Foreskin keratinocyte (primary cell): ENCODE measurements at places on chromosomes 4 and X. TPM values are rescaled to one million over a fixed set of nuclear protein-coding genes. Genes with fewer than 3 reads are reported as not detected.
A peak's percentile ranks its signal among the peaks of the same experiment; 100 is the strongest.

DNA sequence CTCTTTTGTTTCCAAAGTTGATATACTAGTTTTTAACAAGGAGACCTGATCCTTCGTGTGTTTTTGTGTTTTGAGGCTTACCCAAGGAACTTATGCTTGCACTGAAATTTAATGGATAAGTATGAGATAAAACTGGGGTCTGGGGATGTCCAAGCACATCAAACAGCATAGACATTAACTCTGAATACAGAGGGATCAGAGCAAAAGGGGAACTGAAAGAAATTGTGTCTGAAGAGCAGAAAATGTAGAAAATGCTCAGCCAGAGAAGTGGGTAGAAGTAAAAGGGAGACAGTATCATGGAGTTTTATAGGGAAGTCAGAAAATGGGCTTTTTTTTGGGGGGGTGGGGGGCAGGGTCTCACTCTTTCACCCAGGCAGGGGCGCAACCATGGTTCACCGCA, 695.4 kb downstream of the ARAP2 start:
- DNase-seq = no peak

GRCh38 chr4:103091601-103092223, 7.9 kb downstream of the BDH2 start:
- DNase-seq = peak; percentile 17

DNA sequence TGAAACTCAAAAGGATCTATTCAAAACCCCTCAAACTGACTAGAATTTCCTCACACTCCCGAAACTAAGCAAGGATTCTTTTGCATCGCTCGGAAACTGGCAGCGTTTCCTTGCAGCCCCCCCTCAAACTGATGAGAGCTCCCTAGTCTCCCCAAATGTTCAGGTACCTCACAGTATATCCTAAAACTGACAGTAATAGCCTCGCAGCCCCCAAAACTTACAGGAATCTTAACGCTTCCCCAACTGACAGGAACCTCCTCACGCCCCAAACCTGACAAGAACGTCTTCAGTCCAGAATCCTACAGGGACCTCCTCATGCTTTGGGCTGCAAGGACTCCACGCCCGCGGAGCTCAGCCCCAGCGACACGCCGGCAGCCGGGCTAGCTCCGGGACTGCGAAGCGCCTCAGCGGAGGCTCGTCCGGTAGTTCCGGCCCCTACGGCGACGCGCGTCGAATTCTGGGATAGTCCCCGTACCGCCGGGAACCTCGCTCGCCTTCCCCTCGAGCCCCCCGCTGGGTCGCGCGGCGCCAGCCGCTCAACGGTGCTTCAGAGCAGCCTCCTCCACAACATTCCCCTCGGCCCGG, 640 bp downstream of the PHF8 start:
- DNase-seq = no peak

- no peak for DNase-seq
Measured at GRCh38 chrX:92260102-92260501, 480.9 kb downstream of the PCDH11X start.

- peak; percentile 80 for DNase-seq
Measured at GRCh38 chr4:28228561-28229491, 1368.2 kb downstream of the STIM2 start.

GRCh38 chr4:6296026-6296425, 26.4 kb downstream of the WFS1 start:
- no peak for DNase-seq

DNA sequence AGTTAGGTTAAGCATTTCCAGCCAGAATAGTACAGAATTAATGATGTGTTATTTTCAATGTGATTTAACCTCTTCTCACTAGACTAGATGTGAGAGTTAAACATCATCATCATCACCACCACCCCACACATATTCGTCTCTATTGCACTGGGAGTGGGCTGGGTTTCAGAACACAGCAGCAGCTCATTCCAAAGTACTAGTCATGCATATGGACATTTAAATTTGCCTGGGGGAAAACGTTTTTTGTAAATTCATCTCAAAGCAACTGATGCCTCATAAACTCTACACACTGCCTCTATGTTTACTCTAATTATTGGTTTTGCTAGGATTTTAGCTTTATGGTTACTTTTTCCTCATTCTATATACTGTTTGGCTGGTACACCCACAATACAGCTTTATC, 509.1 kb downstream of the PPP4R3C start:
- peak; percentile 2 for DNase-seq

DNA sequence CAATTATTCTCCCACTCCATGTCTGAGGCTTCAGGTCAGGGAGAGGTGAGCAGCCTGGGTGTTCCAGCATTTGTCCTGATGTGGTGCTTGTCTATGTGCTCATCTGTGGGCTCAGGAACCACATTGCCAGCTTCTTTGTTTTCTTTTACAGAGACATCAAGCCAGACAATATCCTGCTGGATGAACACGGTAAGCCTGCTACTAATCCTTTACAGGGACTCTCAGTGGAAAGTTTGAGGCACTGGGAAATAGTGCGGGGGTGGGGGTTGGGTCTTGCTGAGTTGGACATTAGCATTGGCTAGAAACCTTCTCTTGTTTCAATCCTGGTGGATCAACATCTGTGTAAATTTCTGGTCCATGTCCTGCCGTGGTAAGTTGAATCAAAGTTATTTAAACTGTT, 310.3 kb downstream of the EVC2 start:
- no peak for DNase-seq

Gene TMEM31
- polyA plus RNA-seq = not detected in 2 replicates

Gene MAGEC1
- polyA plus RNA-seq = not detected in 2 replicates
